ENCODE measurements at places on chromosomes 5 and 9.
A peak's percentile ranks its signal among the peaks of the same experiment; 100 is the strongest.

- no peak for DNase-seq
Observed at GRCh38 chr9:107288701-107289100, 5.6 kb downstream of the RAD23B start.

GRCh38 chr9:132862533-132862932 is 15.6 kb downstream of the AK8 start:
- DNase-seq, result no peak

DNA sequence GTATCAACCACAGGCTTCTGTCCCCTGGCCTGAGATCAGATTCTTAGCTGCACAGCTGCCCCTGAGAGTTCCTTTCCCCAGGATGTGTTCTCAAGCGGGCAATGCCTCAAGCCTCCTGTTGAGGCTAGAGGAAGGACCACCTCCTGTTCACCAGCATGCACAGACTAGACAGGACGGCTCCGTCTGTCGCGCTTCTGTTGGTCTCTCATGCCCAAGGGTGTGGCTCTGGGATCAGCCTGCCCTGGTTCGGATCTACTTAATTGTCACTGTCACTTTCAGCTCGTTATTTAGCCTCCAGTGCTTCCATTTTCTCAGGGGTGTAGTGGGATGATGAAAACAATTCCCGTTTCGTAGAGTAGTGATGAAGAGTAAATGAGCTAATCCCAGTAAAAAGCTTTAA is 103.1 kb downstream of the KCNIP1 start:
- no peak for DNase-seq

- DNase-seq, result peak; percentile 17
Observed at GRCh38 chr5:1468247-1468612, 23.0 kb upstream of the SLC6A3 start.

- no peak for DNase-seq
Observed at GRCh38 chr5:79890930-79891249, 100.2 kb downstream of the MTX3 start.

GRCh38 chr5:167244583-167244982 is 1046.9 kb upstream of the WWC1 start:
- peak; percentile 44 for DNase-seq

DNA sequence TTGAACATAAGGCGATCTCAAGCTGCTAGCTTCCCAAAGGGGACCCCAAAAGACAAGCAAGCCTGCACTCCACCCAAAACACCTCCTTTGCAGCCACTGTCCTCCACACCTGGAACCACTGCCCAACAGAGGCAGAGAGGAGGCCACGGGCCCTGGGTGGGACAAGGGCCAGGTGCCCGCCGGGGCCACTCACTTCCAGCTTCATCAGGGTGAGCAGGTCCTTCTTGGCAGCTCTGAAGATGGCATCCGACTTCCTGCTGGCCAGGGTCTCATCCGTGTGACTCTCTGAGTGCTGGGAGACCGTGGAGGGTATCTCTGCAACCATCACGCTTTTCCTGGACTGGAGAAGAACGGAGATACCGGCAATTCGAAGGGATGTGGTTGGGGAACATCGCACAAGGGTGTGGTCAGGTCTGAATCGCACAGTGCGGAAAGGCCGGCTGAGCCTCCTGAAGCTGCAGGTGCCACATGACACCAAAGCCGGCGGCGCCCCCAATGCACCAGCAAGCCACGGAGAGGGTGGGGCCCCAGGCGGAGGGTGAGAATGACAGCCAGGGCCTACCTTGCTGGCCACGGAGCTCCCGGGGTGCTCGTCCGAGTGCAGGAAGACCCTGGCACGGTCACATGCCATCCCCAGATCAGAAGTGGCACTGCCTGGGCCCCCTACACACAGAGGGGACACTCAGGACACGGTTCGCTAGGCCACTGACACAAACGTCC is 44.6 kb downstream of the PNPLA7 start:
- DNase-seq, result no peak

- no peak for DNase-seq
Observed at GRCh38 chr5:491119-491855, 33.0 kb downstream of the SLC9A3 start.

DNA sequence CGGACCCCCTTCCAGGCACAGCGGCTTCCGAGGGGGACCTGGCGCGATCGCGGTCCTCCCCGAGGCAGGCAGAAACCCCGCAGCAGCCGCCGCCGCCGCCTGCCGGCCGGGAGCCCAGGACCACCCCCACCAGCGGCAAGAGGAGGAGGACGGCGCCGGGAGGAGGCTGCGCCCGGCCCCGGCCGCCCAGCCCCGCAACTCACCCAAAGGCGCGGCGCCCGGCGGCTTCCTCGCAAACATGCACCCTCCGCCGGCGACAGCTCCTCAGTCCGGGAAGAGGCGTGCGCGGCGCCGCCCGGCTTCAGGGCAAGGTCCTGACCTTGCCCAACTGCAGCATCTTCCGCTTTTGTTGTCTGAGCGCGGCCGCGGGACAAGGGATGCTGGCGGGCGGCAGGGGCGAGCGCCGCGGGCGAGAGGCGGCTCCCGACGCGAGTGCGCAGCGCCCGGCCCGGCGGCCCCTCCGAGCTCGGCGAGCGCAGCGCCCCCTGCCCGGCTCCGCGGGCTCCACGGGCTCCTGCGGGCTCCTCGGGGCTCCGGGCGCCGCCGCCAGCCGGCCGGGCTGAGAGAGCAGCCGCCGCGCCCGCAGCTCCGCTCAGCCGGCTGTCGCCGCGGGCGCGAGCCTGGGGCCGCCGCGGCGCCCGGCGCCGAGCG is 507 bp downstream of the CTNND2 start:
- DNase-seq, result peak; percentile 28

- no peak for DNase-seq
Observed at GRCh38 chr5:29795096-29795652, 1398.3 kb upstream of the CDH6 start.

DNA sequence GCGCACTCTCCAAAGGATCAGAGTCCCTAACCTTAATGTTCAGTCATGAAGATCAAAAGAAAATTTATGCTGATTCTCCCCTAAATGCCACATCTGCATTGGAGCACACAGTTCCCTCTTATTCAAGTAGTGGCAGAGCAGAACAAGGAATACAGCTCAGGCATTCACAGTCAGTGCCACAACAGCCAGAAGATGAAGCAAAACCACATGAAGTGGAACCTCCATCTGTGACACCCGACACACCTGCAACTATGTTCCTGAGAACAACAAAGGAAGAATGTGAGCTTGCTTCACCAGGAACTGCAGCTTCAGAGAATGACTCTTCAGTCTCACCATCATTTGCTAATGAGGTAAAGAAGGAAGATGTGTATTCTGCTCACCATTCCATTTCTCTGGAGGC is 40.0 kb downstream of the CMYA5 start:
- DNase-seq, result no peak

GRCh38 chr5:91438871-91439270 is 55.8 kb upstream of the ARRDC3 start:
- no peak for DNase-seq

DNA sequence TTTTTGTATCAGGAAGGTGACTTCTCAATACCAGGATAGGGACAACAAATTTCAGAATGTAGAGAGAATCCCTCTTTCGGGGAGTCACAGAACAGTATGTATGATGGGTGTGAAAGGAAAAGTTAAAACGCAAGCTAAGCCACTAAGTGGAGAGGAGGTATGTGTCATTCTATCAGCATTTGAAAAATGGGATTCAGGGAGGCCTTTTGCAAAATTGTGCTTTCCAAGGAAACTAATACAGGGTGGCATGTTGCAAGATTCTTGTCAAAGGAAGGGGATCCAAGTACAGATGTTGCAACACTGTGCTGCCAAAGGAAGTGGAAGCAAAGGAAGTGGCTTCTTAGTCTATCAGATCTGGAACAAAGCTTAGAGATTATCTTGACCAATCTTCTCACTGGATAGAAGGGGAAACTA is 12.6 kb upstream of the TNIP1 start:
- no peak for DNase-seq

DNA sequence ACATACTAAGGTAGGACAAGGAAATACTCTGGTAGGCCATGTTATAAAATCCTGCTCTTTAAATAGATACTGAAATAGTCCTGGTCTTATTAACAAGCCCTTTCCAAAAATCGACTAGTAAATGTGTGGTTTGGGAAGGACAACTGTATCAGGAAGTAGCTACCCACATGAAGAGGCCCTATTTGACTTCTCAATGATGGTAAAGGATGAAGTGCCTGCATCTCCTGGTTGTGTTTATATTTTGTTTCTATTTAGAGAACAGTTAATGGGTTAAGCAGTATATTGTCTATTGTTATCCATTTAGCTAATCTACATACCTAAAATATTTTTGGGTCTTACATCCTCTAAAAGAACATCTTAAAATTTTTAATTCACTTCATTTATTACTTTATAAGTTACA is 12.5 kb downstream of the GDF9 start:
- no peak for DNase-seq

- DNase-seq, result no peak
Observed at GRCh38 chr5:138654281-138654867, 79.2 kb upstream of the HSPA9 start.

GRCh38 chr9:121529237-121529987 is 29.8 kb upstream of the GGTA1 start:
- peak; percentile 95 for DNase-seq

- DNase-seq, result no peak
Observed at GRCh38 chr9:93813221-93814076, 141.7 kb downstream of the BARX1 start.

DNA sequence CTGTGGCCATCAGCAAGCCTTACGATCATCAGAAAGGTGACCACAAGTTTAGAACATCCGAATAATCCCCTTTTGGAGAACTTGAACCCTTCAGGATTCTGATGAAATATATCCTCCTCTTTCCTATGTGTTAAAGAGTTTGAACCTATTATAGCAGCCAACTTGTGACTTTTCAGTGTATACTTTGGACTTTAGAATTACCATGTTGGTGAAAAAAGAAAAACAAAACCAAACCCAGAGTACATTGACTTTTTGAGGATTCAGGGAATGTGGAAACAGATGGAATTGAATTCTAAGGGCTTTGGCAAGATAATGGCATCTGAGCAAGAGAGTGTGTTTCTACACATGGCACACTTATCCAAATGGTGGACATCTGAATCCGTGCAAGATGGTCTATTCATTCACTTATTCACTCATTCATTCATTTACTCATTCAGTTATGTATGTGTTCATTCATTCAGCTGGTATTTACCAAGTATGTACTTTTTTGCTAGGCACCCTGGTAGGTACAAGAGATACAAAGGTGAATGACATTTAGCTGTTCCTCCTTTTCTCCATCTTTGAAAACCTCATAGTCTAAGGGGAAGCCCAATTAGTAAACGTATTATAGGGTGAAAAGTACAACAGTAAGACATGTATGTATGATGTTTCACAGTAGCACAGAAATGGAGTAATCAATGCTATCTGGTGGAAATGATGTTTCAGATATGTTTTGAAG is 91.8 kb downstream of the PRDM6 start:
- no peak for DNase-seq

DNA sequence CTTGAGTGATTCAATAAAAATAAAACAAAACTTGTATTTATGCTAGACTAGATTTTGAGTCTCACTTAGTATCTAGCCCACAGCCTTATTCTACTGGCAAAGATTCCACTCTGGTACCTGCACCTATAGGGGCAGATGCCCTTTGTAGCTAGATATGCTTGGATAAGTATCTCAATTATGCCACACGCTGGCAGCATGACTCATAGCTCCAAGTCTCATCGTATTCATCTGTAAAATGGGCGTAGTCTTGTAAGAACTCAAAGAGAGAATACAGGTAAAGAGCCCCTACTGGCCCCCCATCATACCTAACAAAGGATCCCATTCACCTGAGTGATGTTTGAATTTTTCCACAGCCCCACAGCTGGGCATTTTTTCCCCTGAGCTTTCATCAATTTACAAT is 45.9 kb upstream of the ASTN2 start:
- no peak for DNase-seq

DNA sequence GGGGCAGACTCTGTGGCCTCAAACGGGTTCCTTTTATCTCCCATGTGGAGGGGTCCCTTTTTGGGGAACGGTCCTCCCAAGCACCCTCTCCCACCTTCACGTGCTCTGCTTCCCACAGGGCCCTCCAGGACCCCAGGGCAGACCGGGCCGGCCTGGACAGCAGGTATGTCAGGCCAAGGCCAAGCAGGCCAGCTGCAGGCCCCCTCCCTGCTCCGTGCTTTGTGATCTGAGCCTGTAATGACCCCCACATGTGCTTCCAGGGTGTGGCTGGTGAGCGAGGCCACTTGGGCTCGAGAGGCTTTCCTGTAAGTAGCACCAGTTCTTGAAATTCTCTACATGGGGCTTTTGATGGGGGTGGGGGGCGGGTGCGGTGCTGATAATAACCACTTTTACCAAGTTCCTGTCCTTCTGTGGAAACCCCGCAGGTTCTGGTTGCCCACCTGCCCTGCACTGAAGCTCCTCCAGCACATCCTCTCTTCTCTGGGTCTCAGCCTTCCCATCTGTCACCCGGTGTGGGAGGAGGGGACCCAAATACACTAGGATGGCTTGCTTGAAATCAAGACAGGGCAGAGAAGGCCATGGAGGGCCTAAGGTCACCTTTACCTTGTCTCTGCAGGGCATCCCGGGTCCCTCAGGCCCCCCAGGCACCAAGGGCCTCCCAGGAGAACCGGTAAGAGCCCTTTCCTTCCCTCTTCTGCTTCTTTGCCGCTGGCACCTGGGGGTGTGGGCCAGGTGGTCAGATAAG is 57.9 kb upstream of the ORM1 start:
- no peak for DNase-seq

DNA sequence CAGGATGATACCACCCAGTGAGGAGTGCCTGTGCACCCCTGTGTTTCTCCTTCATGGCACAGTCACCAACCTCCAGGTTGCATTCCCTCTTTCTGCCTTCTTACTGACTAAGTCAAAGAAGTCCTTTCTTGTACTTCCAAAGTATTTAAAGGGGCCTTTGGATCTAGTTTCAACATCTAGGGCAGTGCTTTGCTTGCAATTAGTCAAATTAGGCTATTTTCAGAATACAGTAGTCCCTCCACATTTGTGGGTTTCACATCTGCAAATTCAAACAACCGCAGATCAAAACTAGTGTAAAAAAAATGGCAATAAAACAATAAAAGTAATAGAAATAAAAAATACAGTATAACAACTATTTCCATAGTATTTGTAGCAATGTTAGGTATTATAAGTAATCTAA is 333.9 kb upstream of the SEMA6A start:
- no peak for DNase-seq

DNA sequence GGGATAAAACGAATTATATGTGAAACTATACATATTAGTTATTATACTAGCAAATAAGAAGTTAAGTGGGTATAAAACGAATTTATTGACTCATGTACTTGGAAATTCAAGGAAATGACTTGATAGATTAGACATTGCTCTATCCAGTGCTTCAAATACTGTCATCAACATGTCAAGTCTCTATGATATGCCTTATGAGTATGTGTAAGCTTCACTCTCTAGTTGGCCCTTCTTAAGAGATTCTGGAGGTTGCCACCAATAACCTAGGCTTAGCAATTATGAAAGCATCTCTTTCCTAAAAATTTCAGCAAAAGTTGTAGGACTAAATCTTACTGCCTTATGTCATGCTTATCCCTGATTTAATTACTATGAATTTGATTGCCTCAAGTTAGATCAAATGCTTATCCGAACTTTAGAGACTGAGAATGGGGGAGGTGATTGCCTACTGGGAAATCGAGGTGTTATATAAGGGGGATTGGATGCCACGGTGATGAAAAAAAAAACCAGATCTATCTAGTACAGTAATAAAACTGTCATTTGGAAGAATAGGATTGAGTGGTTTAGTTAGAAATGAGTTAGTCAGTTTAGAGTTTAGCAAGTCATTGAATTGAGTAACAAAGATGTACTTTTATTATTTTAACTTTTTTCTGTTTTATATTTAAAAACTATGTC is 46.9 kb downstream of the CSNK1G3 start:
- no peak for DNase-seq

- no peak for DNase-seq
Observed at GRCh38 chr9:136923881-136924280, 20.7 kb downstream of the FBXW5 start.
